ENCODE measurements at places on chromosomes 3 and 15.

- DNase-seq: peak; percentile 17
These were observed 42.1 kb downstream of the MAGI1 start for GRCh38 chr3:65996589-65996988.

GRCh38 chr15:101491734-101492640 is 2.5 kb upstream of the PCSK6 start:
- no peak for DNase-seq

DNA sequence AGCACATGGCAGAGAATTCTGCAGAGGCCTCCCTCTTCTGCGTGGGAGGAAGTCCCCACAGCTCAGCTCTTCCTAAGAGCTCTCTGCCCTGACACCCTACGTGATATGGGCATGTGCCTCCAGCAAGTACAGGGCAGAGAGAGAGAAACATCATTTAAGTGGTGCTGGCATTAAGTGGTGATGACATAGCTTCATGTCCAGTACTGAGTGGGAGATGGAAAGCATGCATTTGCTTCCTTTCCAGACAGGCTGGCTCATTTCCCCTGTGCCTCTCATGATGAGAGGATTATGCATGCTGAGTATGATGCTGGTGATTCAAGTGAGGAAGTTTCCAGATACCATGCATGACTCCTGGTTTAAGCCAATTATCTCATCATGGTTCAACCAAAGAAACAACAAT is 26.9 kb downstream of the BFSP2 start:
- no peak for DNase-seq

DNA sequence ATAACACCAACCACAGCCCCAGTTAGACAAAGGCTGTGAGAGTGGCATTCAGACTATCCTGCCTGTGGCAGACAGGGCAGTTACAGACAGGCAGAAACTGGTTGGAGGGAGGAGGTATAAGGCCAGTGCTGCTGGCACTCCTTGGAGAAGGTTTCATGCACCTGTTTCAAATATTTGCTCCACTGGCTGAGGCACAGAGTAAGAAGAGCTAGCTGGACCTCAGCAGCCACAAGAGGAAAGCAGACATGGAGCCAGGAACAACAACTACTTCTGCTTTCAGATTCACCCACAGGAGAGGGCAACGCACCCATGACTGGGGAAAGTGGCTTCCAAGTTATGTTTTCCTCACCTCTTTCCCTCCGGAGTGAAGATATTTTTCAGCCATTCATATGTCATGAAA is 11.5 kb upstream of the PRKAR2A start:
- DNase-seq: no peak

DNA sequence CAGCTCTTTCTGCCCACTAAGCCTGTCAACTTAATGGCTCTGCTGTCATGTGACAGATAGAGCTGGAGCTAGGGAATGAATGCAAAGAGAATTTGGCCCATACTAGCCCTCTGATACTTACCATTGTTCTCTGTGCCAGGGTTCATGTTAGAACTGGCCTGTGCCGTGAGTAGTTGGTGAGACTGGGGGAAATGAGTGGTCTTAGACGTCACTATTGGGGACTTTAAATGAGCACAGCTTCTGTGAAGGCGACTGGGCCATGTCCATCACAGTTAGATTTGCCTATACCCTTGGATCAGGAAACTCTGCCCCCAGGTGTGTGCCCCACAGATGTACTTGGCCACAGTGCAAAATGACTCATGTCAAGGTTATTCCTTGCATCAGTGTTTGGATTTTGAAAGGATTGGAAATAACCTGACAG is 124.9 kb downstream of the PTPRG start:
- no peak for DNase-seq

DNA sequence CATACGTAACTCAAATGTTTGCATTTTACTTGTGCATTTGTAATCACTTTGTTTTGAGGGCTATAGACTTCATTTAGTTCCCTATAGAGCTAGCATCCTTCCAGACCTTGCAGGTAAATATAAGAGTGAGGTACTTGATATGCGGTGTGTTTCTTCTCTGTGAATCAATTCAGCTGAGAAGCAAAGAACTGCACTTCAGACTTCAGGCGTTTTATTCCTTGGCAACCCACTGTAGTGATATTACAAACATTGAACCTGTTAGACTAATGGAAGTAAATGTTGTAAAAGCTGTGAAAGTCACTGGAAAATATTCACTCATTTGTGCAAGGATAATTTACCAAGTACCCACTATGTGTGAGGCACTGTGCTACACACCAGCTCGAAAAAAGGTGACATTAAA is 94.1 kb upstream of the CHL1 start:
- no peak for DNase-seq

- peak; percentile 34 for DNase-seq
These were observed 319.8 kb upstream of the LRRFIP2 start for GRCh38 chr3:37494216-37494615.

- no peak for DNase-seq
These were observed 128.8 kb downstream of the GRM7 start for GRCh38 chr3:6989608-6990291.

- DNase-seq: no peak
These were observed 253.1 kb downstream of the CGGBP1 start for GRCh38 chr3:87805670-87806069.

- no peak for DNase-seq
These were observed 15.7 kb downstream of the CAV3 start for GRCh38 chr3:8749316-8749715.

DNA sequence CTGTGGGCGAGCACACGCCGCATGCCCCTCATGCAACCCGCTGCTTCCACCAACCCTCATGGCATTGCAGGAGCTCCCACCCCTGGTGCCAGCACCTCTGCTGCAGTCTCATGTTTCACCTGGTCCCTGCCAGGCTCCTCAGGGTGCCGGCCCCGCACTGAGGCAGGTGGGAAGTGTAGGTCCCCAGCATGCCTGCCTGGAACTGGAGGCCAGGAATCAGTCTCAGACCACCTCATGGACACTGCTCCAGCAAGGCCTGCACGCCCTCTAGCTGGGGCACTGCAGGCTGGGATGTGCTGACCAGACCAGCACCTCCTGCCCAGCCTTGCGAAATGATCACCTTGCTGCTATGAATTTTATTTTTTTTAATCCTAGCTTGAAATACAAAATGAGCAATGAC is 39.1 kb downstream of the OCA2 start:
- no peak for DNase-seq

DNA sequence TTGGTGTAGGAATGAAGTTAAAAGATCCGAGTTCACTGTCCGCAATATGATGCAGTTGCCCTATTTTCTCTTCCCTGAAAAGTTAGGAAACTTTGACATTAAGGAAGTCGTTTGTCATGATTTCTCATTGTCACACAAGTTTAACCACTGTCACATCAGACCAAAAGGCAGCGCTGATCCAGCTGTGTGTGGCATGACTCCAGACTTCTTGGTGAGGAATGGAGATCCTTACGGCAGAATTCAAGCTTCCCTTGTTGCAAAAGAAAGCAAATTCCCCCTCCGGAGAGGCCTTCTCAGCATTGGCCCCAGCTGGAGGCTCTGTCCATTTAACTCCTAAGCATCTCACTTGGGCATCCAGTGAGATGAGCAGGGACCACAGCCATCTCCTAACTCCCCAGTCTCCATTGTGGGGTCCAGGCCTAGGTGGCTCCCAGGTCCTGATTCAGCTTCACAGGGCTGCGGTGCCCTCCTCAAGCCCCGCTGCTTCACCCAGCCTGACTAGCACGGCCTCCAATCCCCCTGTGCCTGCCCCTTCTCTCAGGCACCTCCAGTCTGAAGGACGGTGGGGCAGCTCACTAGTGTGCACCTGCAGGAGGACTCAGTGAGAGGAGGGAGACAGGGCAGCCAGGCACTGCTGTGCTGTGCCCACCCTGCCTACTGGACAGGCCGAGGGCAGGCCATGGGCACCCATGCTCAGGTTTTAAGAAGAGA is 159.5 kb downstream of the CHSY1 start:
- no peak for DNase-seq

- no peak for DNase-seq
These were observed 432 bp upstream of the RAD54L2 start for GRCh38 chr3:51538115-51538458.

DNA sequence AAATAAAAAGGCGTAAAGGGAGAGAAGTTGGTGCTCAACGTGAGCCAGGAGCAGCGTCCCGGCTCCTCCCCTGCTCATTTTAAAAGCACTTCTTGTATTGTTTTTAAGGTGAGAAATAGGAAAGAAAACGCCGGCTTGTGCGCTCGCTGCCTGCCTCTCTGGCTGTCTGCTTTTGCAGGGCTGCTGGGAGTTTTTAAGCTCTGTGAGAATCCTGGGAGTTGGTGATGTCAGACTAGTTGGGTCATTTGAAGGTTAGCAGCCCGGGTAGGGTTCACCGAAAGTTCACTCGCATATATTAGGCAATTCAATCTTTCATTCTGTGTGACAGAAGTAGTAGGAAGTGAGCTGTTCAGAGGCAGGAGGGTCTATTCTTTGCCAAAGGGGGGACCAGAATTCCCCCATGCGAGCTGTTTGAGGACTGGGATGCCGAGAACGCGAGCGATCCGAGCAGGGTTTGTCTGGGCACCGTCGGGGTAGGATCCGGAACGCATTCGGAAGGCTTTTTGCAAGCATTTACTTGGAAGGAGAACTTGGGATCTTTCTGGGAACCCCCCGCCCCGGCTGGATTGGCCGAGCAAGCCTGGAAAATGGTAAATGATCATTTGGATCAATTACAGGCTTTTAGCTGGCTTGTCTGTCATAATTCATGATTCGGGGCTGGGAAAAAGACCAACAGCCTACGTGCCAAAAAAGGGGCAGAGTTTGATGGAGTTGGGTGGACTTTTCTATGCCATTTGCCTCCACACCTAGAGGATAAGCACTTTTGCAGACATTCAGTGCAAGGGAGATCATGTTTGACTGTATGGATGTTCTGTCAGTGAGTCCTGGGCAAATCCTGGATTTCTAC is at the start of gene RARB:
TSS of gene RARB (plus strand) at position 322 of the 847 bp plus-strand sequence. CDS start at position 791, 469 bp downstream.
- DNase-seq: peak; percentile 84

GRCh38 chr3:170232266-170232665 is 10.0 kb downstream of the PRKCI start:
- no peak for DNase-seq

DNA sequence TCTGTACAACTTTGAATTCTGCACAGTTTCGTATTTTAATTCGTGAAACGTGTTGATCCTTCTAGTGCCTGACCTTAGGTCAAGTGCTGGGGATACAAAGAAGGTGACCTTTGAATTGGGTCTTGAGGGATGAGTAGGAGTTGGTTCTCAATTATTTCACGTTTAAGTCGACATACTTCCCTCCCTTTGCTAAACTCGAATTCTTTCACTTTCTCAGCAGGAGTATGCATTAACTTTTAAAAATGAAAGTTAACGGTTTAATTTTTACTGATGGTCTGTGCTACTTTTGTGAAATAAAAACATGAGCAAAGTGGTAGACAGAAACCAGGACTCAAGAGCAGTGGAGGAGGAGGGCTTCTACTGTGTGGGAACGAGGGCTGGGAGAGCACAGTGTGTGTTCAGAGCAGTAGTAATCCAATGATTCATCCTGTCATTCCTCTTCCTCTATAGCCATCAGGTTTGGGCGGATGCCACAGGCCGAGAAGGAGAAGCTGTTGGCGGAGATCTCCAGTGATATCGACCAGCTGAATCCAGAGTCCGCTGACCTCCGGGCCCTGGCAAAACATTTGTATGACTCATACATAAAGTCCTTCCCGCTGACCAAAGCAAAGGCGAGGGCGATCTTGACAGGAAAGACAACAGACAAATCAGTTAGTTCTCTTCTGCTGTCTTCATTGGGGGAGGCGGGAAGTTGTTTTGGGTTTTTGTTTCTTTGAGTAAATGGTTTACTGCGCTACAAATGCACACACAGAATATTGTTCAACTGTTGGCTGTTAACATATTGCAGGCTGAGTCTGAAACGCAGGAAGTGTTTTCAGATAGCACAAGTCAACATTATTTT is 78.6 kb upstream of the TSEN2 start:
- DNase-seq: peak; percentile 76

DNA sequence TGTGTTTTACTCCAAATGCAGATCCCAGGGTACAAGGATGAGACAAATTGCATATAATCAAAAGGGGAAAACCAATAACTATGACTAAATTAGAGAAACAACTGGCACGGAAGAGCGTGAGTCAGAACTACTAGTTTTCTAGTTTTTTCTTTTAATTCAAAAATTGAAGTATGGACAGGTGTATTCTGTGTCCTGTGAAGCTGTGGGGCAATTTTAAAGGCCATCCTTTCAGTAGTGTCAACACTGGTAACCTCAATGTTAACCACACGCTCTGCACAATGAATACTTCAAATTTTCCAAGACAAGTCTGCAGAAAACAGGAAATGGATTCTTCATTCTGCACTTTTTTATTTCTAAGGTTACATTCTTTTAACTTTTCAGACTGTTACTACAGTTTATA is 32.5 kb upstream of the GOLGA8A start:
- DNase-seq: no peak

- DNase-seq: no peak
These were observed 98.2 kb downstream of the HCN4 start for GRCh38 chr15:73270366-73271097.

DNA sequence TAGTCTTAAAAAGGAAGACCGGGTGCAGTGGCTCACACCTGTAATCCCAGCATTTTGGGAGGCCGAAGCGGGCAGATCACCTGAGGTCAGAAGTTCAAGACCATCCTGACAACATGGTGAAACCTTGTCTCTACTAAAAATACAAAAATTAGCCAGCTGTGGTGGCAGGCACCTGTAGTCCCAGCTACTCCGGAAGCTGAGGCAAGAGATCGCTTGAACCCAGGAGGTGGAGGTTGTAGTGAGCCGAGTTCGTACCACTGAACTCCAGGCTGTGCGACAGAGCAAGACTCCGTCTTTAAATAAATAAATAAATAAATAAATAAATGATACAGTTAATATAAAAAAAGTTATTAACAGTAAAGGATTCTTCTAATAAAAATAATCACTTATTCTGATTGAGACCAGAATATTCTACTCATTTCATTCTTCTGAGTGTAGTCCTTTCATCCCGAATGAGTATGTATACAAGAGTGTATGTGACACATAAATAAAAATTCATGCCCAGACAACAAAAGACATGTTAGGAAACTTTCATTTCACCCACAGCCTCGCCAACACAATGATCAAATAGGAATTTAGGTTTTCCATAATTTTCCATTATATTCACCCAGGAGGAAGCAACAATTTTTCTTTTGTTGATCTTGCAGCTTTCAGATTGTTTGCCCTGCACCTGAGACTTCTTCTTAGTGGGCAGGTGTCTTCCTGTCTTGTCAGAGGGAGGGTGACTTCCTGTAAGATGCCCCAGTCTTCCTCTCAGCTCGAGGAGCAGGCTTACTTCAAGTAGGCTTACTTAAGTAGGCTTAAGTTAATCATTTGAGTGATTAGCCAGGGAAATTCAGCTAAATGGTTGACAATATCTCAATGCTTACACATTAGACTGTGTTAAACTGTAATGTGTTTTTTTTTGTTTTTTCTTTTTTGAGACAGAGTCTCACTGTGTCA is 7.8 kb upstream of the NUP210 start:
- no peak for DNase-seq

DNA sequence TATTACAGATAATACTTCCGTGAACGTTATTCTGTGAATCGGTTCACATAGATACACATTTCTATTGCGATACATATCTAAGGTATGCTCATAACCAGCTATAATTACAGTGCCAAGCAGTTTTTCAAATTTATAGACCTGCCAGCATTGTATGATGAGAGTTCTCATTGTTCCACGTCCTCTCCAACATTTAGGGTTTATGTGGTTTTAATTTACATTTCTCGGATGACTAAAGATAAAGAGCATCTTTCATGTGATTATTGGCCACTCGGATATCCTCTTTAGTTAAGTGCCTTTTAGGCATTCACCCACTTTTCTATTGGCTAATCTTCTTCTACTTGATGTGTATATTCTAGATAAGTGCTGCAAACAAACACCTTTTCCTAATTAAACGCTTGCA is 134.7 kb upstream of the CCDC54 start:
- DNase-seq: no peak

GRCh38 chr3:69144631-69145245 is 22.3 kb upstream of the LMOD3 start:
- no peak for DNase-seq

GRCh38 chr3:97125902-97126499 is 311.6 kb downstream of the EPHA6 start:
- DNase-seq: no peak

All from heart right ventricle (tissue), 16 donors.